ENCODE measurements at places on chromosomes 1 and 21. TPM values are rescaled to one million over a fixed set of nuclear protein-coding genes. Genes with fewer than 3 reads are reported as not detected.

Gene CNR2
- total RNA-seq: not detected

DNA sequence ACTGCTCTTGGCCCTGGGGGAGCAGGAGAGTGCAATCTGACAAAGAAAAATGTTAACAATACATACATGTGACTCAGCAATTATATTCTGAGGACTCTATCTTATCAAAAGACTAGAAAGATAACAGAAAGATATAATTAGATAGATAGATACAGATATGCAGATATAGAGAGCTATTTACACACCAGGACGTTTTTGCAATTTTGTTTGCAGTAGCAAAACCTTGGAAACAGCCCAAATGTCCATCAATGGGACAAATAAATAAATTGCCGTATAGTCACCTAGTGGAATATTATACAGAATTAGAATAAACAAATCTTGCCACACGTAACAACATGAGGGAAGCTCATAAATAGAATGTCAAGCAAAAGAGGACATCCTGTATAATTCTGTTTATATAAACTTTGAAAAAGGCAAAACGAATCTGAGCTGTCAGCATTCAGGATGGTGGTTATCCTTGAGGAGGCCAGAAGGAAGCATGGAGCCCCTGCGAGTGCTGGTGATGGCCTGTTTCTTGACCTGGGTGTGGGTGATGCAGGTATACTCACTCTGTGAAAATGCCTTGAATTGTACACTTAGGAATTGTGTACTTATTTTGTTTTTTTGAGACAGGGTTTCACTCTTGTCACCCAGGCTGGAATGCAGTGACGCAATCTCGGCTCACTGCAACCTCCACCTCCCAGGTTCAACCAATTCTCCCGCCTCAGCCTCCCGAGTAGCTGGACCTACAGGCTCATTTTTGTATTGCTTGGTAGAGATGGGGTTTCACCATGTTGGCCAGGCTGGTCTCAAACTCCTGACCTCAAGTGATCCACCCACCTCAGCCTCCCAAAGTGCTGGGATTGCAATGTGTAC, 12.8 kb upstream of the TRIM63 start:
- no peak for DNase-seq

GRCh38 chr1:210754878-210755665, 378.9 kb downstream of the KCNH1 start:
- DNase-seq: no peak

DNA sequence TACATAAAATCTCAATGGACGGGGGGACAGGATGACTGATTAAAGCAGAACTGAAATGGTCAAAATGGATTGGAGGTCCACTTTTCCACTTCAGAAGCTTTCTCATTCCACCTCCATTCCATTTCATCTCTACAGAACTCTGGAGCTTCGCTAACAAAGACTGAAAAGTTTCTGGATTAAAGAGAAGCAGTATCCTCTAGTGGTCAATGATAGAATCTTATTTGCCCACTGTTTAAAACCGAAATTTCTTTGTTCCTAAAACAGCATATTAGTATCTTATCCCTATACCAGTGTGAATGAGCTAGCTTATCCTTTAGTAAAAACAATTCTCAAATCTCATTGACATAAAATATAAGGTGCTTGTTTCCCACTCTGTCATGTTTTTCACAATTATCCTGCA, 890.6 kb downstream of the KCNT2 start:
- peak; percentile 42 for DNase-seq

DNA sequence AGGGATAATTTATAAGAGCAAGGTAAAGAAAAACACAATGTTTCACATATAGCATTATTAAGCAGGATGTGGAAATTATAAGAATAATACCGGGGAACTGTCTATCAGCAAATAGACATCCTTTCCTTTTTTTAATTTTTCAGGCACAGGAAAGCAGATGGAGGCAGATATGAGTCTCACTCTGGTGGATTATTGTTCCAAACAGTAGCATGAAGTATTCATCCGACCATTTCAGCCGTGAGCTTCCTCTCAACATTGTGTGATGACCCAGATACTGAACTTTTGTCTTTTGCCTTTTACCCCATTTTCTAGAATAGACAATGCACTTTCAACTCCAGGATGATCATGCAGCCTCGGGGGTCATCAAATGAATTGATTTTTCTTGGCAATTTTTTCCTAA, 599.8 kb downstream of the ADGRL2 start:
- no peak for DNase-seq

DNA sequence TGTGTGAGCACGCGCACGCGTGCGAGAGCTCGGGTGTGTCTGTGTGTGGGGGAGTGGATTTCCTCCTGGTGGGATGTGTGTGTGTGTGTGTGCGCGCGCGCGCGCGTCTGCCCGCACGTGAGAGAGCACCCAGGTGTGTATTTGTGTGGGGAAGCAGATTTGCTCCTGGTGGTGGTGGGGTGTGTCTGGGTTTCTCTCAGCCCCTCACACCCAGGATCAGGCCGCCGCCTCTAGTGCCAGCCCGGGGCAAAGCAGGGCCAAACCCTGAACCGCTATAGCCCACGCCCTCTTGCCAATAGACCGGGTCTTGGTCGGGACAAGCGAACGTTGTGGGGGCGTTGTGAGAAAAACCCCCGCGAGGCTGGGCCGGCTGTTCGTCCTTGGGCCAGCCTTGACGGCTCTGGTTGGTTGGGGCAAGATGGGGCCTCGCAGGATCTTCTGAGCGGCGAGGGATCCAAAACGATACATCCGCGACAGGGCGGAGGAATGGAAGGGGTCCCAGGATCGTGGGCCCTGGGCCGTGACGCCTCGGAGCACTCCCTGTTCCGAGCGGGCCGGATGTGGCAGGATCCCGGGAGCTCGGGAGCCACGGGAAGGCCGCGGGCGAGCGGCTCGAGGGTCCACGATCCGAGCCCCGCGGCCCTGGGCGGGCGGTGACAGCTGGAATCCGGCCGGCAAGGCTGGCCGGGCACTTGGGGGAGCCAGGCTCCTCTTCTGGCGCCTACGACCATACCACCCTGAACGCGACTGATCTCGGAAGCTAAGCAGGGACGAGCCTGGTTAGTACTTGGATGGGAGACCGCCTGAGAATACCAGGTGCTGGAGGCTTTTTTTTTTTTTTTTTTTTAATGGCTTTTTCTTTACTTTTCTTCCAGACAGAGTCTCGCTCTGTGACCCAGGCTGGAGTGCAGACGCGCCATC, 68.2 kb downstream of the RNF187 start:
- no peak for DNase-seq

Gene LMNA
- total RNA-seq: 257 TPM

Gene NOTCH2
- total RNA-seq: 58.7 TPM

GRCh38 chr21:43726686-43727518, 8.0 kb downstream of the PDXK start:
- no peak for DNase-seq

Gene TNFRSF14
- total RNA-seq: 3.3 TPM

DNA sequence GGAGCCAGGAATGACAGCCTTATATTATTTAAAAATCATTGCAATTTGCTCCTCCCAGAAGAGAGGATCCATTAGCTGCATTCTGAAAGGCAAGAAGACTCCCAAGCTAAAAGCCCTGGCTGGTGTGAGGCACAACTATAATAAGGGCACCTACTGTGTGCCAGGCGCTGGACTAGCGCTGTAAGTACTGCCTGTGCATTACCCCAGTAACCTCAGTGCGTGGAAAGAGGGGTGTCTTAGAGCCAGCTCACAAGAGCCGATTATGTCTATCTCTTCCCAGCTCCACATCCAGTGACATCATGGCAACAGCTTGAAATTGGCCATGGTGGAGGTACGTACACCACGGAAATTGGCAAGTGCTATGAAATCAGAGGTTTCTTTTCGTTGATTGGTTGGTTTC, 141.7 kb upstream of the IRF2BP2 start:
- DNase-seq: no peak

- DNase-seq: no peak
Measured at GRCh38 chr1:54225986-54226559, 26.1 kb downstream of the MRPL37 start.

- no peak for DNase-seq
Measured at GRCh38 chr1:67142931-67143330, 8.2 kb upstream of the C1orf141 start.

Gene ADAMTS1
- total RNA-seq: 11.2 TPM

DNA sequence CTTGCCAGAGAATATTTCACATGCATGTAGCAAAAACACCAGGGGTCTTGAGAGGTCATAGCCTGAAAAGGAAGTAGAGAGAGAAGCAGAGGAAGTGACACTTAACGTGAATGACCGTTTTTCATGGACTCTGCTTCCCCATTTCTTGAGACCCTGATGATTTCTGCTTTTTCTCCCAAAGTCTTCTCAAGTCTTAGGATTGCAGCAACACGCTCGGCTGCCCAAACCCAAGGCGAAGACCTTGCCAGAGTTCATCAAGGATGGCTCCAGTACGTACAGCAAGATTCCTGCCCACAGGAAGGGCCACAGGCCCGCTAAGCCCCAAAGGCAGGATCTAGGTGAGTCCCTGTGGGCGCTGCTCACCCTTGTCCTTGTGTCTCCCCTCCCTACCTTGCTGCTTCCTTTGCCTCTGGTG, 12.8 kb downstream of the THEMIS2 start:
- no peak for DNase-seq

Gene KRTAP12-1
- total RNA-seq: not detected

Gene PHLDA3
- 24.1 TPM for total RNA-seq

GRCh38 chr1:243924588-243925349, 74.7 kb upstream of the AKT3 start:
- DNase-seq: no peak

DNA sequence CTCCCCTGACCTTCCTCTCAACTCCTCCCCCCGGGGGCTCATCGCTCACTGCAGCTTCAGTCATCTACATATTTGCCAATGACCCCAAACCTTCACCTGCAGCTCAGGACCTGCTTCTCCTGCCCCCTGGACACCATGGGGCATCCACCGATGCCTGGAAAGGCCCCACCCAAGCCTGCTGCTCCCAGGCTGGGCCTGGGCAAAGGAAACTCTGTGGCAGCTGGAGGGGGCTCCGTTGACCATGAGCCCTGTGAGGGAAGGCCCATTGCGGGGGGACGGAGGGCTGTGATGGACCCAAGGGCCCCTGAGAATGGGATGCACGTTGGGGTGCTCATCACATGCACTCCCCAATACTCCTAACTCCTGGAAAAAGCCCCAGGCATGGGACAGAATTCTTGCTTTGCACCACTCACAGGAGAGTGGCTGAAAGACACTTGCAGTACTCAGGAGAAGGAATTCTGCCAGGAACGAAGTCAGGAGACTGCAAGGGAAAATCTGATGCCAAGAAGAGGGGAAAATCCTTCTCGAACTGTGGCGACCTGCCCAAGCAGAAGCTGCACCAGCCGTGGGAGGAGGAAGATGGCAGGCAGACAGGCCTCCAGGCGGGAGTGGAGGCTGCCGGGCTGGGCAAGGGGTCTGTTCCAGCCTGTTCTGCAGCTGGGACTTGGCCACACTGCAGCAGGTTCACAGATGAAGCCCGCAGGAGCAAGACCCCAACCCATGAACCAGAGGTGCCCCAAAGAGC, 18.4 kb downstream of the MATN1 start:
- no peak for DNase-seq

Gene ACTA1
- total RNA-seq: not detected

Gene HSD3B2
- not detected for total RNA-seq

- DNase-seq: no peak
Measured at GRCh38 chr1:37998913-37999429, 6.3 kb downstream of the FHL3 start.

Gene FCGR3A
- not detected for total RNA-seq

DNA sequence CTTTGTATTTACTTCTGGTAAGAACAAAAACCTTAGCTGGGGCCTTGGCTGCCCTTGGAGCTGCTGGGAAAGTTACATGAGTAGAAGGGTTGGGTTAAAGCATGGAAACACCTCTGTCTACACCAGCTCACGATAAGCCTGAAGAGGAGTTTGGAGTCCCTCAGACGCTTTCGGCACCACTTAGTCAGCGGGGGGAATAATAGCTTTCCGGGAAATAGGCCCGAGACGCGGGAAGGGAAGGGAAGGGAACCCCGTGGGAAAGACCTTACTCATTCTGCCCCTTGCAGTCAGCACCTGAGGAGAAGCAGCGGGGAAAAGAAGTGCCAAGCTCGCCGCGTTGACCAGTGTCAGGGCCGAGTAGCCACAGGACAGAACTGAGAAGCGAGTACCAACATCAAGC, 66.4 kb upstream of the PDE9A start:
- no peak for DNase-seq

DNA sequence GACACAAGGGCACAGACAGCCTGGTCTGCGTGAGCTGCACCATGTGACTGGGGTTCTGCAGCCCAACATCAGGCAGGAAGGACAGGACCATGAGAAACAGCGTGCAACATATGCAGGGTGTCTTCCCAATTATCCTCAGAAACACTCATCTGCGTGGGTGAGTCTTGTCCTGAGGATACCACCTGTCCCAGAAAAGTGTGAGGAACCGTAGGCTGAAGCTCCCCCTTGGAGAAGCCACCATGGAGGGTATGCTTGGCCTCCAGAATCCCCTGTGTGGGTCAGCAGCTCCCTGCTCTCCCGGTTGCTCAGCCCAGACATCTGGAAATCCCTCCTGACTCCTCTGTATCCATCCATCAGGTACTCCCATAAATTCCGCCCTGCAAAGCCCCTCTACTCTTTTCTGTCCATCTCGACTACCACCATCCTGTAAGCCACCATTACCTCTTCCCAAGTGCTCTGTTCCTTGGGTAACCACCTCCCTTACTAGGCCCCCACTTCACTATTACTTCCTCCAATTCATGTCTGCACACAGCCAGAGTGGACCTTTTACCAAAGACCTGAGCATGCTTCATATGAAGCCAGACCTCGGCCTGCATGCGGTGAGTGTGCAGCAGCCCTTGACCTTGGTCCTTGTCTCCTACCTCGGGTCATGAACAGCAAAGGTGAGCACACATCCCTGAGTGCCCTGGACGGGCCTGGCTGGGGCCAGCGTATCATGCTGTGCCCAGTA, 33.0 kb downstream of the ETS2 start:
- no peak for DNase-seq

DNA sequence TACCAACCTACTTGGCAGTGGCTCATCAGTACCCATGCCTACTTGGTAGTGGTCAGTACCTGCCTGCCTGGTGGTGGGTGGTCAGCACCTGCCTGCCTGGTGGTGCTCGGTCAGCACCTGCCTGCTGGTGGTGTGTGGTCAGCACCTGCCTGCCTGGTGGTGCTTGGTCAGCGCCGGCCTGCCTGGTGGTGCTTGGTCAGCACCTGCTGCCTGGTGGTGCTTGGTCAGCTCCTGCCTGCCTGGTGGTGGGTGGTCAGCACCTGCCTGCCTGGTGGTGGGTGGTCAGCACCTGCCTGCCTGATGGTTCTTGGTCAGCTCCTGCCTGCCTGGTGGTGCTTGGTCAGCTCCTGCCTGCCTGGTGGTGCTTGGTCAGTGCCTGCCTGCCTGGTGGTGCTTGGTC, 329.6 kb downstream of the RRAGC start:
- DNase-seq: no peak

DNA sequence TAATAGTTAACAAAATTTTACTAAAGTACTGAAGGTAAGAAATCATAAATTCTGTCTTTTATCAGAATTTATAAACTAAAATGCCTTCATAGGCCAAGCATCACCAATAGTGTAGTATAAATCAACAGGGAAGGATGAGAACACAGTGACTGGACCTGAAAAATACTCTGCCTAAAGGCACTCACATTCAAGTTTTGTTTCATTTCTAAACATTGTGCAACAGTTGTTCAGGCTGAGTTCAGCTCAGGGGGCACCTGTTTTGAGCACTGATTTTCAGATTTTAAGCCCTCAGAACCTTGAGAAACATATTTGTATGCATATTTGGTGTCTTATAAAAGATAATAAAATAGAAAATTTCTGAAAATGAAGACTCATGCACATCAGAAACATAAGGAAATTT, 12.4 kb downstream of the ACBD6 start:
- no peak for DNase-seq

- peak; percentile 58 for DNase-seq
Measured at GRCh38 chr1:218473522-218473921, 128.4 kb downstream of the TGFB2 start.

Gene TEDDM1
- not detected for total RNA-seq

Gene PLCH2
- total RNA-seq: 0.02 TPM
